Transverse colon (tissue), 4 donors: ENCODE measurements at places on chromosomes 6 and 20. TPM values are rescaled to one million over a fixed set of nuclear protein-coding genes. Genes with fewer than 3 reads are reported as not detected.
A peak's percentile ranks its signal among the peaks of the same experiment; 100 is the strongest.

- no peak for DNase-seq
Measured at GRCh38 chr6:94049001-94049400, 629.6 kb upstream of the EPHA7 start.

DNA sequence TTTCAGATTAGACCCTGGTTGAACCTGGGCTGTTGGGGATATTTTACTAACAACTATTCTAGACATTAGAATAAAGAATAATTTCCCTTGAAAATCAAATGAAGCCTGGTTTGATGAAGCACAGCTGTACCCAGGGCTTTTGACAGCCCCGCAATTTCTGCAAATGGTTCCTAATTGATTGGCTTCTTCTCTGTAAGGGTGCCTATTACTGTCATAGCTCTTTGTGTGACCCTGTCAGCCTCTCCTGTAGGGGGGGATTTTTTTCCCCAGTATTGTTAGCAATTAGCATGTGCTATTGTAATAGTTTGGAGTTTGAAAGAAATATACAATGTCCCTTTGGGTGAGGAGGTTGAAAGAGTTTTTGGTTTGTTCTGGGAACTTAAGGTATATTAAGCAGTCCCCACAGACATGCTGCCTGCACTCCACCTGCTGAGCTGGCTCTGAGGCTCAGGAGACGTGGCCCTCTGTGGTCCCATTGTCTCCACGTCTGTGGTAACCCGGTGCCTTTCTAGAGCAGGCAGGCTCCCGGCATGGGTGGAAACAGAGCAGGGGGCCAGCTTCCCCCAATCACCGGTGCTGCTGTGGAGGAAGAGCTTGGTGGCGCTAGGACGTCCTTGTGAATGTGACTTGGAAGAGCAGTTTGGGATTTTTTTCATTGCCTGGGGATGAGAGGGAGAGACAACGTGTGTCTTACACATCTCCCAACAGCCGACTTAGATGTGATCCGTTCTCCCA is 47.3 kb upstream of the CLDN20 start:
- no peak for DNase-seq

DNA sequence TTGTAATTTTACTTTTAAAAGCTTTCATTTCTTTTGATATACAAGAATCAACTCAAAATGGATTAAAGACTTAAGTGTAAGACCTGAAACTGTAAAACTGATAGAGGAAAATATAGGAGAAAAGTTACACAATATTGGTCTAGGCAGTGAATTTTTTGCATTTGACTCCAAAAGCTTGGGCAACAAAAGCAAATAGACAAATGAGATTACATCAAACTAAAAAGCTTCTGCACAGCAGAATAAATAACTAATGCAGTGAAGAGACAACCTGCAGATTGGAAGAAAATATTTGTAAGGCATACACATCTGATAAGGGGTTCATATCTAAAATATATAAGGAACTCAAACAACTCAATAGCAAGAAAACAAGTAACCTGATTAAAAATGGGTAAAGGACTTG is 3.0 kb downstream of the GABRR1 start:
- DNase-seq = no peak

DNA sequence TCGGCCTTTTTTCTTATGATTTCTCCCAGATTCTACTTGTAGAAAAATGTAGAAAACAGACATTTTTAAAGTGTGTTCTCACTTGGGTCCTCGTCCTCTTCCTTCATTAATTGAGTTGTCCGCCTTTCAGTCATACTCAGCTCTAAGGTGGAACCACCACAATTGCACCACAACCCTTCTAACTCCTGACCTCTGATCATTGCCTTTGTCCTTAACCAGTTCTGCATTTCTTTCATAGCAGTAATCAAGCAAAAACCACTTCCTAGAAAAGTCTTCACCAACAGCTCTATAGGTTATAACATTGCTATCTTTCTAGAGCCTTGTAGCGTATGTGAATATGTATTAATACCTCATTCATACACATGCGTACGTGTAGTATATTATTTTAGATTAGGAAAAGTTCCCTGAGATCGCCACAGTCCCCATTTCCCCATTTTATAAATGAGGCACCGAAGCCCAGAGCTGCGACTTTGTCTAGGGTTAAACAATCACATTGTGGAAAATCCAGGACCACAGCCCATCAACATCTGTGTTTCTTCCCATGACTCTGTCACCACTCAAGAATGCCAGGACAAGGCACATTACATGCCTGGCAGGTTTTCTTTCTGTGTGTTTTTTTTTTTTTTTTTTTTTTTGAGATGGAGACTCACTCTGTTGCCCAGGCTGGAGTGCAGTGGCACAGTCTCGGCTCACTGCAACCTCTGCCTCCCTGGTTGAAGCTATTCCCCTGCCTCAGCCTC is 175.5 kb downstream of the BTBD3 start:
- no peak for DNase-seq

GRCh38 chr20:5918856-5919625 is 31.3 kb downstream of the TRMT6 start:
- no peak for DNase-seq

GRCh38 chr20:13877793-13878192 is 93.0 kb downstream of the NDUFAF5 start:
- DNase-seq = no peak

DNA sequence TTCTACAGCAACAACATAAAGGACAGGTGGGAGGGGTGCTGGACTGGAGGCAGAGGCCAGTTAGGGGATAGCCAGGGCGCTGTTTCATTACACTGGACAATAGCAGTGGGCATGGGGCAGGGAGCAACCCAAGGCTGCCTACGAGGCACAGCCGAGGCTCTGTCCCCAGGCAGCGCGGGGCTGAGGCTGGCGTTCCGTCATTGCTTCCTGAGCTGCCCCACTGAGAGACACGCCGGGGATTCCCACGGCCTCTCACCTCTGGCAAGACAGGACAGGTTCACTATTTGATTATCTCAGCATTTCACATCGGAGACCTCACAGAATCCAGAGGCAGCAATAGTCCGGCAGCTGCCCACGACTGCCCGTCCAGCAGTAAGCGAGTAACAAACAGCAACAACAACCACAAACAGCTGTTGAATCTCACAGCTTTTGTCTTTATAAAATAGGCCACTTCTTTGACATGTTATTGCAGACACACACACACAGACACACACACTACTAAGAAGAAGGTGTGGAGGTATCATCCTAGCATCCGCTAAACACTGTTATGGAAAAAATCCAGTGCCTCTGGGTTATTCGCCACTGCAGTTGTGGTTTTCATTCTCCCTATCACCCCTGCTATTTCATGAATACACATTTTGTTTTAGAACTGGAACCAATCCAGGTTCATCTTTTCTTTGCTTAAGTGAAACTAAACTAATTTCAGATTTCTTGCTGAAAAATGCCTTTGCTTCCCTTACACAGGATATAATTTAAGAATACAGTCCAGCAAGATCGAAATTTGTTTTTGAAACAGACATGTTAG is 19.5 kb downstream of the KIF25 start:
- DNase-seq = no peak

DNA sequence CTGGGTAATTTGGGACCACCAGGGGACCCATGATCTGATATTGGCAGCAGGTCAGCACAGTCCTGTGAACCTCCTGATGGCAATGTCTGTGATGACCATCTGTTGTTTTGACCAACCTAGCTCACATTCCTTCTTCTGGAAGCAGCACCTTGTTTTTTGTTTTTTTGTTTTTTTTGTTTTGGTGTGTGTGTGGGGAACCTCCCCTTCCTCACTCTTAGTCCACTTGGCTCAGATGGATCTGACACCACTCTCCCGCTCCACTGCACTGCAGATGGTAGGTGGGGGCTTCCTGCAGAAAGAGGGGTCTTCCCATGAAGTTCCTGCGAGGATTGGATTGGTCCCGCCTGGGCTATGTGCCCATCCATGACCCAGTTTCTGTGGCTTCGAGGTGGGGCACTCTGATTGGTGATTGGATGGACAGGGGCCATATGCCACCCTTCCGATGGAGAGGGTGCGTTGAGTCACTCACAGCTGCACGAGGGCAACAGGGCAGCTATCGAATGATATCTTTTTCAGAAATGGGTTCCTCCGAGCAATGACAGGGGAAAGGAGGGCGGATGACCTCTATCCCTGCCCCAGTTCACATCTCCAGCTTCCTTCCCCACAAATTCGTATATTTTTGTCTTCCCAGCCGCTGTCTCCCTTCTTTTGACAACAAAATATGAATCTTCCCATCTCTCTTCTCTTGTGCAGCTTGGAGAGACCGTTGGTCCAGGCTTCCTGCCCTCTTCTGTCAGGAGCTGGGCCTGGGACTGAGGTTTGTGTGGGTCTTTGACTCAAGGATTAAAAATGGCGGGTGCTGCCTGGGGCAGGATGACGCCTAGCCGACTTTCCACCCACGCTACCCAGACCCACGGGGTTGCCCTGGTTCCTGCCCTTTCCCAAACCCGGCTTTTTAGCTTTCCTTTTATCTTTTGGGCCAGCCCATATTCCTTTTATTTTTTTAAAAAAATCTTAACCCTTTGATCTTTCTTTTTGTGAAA is 132.1 kb upstream of the KCNG1 start:
- DNase-seq = no peak

DNA sequence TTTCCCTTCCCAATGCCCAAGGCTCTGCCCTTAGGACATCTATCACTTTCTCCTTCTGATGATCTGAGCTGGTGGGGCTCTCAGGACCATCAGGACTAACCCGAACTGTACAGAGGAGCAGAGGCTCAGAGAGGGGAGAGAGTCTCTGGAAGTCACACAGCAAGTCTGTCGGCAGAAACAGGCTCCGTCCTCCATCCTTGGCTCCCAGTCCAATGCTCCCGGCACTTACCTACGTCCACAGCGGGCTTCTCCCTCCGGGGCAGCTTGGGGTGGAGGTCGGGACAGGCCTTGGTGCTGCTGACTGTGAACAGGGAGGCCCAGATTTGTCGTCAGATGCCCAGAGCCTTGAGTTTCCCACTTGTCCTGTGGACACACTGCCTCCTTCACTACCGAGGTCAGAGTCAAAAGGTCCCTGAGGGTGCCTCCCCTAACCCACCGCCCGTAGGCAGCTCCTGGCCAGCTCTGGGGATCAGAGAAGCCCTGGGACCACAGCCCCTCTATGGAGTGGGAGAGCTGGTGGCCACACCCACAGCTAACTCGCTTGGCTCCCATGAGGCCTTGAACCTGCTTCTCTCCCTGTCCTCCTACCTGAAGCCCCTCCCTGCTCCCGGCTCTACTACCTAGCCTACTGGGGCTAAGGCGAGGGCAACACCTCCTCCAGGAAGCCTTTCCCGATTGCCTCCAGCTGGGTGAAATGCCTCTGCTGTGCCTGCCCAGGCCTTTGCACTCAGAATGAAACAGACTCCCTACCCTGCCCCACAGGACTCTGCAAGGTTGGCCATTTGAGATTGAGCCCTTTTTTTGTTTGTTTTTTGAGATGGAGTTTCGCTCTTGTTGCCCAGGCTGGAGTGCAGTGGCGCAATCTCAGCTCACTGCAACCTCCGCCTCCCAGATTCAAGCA is 22.6 kb downstream of the VSTM2L start:
- DNase-seq = no peak

DNA sequence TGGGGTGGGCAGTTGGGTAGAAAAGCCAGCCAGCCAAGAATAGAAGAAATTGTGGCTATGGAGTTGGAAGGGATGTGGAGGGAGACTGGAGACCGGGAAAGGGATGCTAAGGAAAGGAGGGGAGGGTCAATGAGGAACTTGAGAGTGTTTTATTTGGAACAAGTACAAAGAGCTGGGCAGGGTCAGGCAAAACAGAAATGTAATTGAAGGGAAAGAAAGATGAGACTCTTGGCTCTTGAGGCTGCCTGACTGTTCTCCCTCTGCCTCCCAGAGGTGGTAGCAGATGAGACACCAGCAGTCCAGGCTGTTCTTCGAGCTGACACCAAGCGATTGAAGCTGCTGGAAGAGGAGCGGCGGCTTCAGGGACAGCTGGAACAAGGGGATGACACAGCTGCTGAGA is 12.7 kb downstream of the ABCF1 start:
- DNase-seq = no peak

DNA sequence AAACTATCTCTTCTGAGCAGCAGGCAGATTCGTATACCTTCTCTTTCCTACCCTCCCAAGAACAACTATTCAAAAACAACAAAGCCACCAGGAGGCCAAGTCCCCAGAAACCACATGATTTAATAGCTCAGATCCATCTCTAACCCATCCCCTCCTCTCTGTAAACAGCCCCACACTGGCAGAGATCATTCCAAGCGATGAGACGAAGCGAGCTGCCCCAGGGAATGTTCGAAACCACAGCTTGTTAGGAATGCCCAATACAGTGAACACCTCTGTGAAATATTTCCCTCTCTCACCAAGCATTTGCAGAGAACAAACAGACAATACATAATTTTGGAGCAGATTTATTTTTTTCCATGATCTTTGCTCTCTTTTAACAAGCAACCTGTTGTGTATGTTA is 231.8 kb downstream of the SOD2 start:
- DNase-seq = no peak

DNA sequence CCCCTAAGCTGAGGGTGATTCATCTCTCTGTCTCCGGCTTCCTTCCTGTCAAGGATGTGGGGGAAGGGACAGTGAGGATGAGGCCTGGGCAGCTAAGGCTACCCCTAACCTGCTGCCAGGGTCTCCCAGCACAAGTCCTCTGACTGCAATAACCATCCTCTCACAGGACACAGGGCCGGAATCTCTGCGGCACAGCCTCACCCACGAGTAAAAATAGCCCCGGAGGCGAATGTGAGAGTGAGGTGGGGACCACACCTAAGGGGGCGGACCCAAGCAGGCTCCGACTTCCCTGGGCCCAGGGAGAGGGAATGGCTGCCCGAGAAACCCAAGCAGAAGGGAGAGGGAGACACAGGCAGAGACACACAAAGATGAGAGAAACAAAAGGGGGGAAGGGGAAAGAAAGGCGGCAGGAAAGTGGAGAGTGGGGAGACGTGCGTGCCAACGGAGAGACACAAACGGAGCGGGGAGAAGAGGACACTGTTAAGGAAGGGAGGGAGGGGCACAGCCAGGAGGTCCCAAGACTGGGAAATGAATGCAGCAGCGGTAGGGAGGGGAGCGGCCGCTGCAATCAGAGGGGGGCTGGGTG is 1.4 kb downstream of the CLIC1 start:
- peak; percentile 84 for DNase-seq

DNA sequence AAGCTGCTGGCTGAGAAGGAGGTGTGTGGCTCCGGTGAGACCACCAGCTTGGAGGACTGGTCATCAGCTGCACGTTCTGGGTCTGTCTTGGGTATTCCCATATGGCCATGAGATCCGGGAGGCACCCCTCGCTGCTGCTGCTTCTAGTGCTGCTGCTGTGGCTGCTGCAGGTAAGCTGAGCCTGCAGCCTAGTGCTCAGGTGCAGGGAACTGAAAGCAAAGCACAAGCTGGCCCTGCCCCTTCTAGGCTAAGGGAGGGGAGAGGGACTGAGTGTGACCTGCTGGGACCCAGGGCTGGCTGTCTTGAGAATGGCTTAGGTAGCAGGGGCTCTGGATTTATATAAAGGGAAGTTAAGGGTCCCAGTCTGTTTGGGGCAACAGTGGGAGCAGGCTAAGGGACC is 403 bp downstream of the CDH26 start:
- no peak for DNase-seq

- no peak for DNase-seq
Measured at GRCh38 chr6:25302677-25303128, 23.5 kb downstream of the CARMIL1 start.

GRCh38 chr20:20695250-20695816 is 17.1 kb downstream of the RALGAPA2 start:
- DNase-seq = no peak

- DNase-seq = no peak
Measured at GRCh38 chr6:110944681-110945151, 13.8 kb upstream of the GTF3C6 start.

Gene FUCA2
- total RNA-seq = 60.1 TPM

Gene NR2E1
- total RNA-seq = not detected

Gene PPIL1
- total RNA-seq = 5.1 TPM

Gene RTEL1
- 18.8 TPM for total RNA-seq
